ENCODE measurements at places on chromosomes 1 and 21.
A peak's percentile ranks its signal among the peaks of the same experiment; 100 is the strongest.

- DNase-seq = no peak
Observed at GRCh38 chr1:219460081-219460895, 152.6 kb downstream of the ZC3H11B start.

DNA sequence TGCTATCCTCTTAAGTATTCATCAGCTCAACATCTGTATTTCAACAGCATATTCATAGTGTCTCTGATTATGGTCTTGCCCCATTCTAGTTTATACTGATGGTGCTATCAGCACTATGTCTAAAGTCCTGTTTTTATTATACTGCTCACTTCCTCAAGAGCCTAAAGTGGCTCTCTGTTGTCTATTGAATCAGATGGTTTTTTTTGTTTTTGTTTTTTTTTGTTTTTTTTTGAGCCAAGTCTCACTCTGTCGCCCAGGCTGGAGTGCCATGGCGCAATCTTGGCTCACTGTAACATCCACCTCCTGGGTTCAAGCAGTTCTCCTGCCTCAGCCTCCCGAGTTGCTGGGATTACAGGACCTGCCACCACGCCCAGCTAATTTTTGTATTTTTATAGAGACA lies 6.1 kb downstream of the STX12 start:
- no peak for DNase-seq

DNA sequence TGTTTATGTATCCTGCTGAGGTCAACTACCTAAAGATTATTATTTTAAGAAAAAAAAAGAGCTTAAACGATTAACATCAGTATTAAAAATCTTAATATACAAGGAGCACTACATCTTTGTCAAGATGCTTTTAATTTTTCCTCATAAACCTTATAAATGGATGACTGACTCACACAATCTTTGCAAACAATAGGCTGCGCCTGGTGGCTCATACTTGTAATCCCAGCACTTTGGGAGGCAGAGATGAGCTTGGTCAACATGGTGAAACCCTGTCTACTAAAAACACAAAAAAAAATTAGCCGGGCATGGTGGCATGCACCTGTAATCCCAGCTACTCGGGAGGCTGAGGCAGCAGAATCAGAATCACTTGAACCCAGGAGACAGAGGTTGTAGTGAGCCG lies 1.7 kb downstream of the KHDC4 start:
- peak; percentile 33 for DNase-seq

DNA sequence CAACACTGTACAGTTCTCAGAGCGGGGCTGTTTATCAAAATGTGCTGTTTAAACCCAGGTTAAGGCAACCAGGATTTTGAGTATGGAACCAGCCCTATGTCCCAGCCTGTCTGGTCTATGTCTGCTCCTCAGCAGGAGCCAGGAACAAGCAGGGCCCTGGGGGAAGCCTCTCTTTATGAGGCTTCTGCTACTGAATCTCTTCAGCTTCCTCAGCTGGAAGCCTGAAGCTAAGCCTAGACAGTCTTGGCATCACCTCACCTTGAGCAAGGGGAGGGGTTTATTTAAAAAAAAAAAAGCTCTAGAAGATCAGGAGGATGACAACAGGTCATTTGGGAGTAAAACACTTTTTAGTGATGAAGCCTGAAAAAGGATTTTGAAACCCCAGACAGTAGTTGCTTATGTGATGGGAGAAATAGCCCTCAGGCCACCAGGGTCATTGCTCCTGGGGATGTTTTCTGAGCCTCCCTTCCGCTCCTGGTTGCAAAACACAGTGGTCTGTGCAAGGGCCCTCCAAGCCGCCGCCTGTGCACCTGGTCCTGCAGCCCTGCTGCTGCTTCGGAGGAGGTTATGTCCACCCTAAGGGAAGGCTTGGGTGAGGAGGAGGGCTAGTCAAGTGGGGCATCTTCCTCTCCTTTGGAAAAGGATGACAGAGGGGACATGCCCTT lies 21.8 kb upstream of the GRHL3 start:
- no peak for DNase-seq

DNA sequence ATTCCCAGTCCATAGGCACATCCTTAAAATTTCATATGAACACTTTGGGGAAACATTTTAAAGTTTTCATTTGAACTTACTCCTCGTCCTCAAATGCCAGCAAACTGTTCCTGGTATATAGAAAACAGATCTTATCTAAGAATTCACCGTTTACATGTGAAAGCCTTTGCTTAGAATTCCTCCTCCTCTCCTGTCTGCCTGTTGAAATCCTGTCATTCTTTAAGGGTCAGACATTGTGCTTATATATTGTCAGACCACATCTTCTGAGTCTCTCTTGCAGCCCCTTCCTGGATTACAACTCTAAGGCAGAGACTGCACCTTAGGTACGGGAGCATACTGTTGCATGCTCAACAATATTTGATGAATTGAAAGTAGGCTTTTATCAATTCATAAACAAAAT lies 239.7 kb downstream of the SMYD3 start:
- DNase-seq = no peak

DNA sequence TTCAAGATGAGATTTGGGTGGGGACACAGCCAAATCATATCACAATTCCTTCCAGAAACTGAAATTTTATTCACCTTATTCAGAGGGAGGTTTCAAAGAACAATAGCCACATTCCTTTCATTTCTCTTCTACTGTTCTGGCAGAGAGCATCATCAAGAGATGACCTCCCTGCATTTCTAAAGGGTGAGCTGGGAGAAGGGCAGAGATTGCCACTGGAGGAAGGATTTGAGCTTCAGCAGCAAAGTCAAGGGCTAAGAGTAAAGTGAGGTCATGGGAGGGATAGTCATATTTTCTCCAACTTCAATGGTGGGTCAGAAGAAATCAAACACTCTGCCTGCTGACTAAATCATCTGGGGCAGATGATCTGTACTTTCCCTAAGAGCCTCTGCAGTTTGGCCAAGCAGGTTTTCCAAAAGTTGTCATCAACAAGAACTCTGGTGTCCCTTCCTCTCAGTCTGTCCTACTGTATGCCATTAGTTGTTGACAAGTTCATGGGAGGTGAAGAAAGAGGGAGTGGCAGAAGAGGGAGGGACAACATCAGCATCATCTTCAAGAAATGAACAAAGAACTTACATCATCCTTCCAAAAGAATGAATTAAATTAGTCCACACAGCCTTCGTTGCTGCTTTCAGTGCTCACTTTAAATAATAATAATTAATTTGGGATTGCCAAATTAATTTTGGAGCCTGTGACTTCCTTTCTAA lies 298.3 kb downstream of the ASTN1 start:
- peak; percentile 3 for DNase-seq

DNA sequence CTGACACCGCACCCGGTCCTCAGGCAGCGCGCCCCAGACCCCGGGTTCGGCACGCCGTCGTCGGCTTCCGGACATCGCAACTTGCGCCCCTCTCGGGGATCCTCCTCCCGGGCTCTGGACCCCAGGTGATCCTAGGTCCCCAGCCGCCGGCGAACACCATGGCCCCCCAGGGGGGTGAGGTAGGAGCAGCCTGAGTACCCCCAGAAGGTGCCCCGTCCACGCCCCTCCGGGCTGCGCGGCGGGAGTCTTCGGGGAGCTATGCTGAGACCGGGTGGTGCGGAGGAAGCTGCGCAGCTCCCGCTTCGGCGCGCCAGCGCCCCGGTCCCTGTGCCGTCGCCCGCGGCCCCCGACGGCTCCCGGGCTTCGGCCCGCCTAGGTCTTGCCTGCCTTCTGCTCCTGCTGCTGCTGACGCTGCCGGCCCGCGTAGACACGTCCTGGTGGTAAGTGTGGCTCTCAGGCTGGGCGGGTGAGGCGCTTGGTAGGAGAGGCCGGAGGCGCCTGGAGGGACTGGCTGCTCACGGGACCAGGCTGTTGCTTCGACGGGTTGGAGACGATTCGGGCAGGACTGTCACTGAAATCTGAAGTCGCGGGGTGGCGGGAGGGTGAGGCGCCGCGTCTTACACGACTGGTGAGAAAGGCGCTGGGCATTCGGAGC lies 367 bp downstream of the WNT2B start:
- peak; percentile 60 for DNase-seq

- DNase-seq = no peak
Observed at GRCh38 chr1:95230256-95230655, 3.8 kb upstream of the RWDD3 start.

DNA sequence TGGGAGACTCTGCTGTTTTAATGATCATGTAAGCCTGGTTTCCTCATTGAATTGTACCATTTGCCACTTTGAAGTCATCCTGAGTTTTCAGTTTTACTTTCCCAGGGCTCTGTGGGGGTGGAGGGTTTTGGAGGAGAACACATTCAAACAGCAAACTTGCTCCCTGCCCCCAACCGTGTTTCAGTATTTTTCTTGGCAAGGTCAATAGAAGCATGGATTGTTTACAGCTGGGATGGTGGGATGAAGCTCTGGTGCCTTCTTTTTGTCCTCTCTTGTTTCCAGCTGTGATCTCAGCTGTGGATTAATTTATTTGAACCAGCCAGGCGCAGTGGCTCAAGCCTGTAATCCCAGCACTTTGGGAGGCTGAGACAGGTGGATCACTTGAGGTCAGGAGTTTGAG lies 54.3 kb upstream of the SERBP1 start:
- no peak for DNase-seq

- peak; percentile 21 for DNase-seq
Observed at GRCh38 chr21:39763272-39763970, 18.4 kb downstream of the IGSF5 start.

- no peak for DNase-seq
Observed at GRCh38 chr1:246160905-246161304, 346.2 kb downstream of the SMYD3 start.

GRCh38 chr1:115429241-115429640 lies 91.2 kb upstream of the NGF start:
- peak; percentile 28 for DNase-seq

- no peak for DNase-seq
Observed at GRCh38 chr1:159993911-159994310, 37.9 kb downstream of the PIGM start.

DNA sequence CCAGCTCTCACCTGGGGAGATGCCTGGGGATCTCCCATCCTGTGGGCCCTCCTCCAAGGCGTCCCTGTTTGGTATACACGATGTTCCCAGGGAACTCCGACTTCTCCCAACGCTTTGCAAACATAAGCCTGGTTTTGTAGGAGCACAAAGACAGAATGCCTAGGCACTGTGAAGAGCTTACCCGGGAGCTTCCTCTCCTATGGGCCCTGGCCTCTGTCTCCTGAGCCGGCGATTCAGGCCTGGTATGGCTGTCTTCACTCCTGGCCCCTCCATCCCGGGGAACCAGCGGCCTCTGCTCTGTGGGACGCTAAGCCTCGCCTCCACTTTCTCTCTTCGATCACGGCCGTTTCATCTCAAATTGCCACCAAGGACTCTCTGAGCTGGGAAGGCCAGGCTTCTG lies 59.6 kb upstream of the ACTRT2 start:
- DNase-seq = no peak

DNA sequence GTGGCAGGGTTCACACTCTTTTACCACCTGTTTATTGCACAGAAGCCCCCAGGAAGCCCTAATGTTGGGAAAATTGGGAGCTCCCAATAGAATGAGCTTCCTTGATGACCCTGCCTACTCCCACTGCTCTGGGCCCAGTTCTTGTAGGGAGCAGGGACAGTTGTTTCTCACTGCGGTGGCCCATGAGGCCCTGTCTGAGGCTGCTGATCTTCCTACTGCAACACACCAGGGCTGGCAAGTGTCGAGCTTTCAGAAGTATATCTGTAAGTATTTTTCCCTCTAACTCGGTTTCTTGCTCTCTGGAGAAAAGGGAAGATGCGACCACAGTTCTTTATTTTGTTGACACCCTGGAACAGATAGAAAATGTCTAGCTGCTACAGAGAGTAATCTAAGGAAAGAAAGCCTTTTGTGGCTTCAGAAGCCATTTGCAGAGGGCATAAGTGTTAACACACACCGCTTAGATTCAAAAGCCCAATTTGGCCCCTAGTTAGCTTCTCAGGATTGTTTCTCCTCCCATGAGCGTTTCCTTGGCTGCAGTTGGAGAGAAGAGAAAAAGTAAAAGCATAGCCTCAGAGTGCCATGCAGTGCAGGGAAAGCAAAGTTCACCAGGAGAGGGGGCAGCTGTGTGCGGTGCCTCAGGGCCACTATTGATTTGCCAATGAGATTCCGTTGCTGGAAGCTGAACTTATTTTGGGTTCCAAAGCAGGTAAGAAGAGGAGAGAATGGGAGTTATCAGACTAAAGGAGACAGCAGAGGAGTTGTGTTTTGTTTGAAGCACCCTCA lies 102.6 kb downstream of the SELENOF start:
- no peak for DNase-seq
